HCEC 1CT (cell line): ENCODE measurements at places on chromosomes 12 and 14.

DNA sequence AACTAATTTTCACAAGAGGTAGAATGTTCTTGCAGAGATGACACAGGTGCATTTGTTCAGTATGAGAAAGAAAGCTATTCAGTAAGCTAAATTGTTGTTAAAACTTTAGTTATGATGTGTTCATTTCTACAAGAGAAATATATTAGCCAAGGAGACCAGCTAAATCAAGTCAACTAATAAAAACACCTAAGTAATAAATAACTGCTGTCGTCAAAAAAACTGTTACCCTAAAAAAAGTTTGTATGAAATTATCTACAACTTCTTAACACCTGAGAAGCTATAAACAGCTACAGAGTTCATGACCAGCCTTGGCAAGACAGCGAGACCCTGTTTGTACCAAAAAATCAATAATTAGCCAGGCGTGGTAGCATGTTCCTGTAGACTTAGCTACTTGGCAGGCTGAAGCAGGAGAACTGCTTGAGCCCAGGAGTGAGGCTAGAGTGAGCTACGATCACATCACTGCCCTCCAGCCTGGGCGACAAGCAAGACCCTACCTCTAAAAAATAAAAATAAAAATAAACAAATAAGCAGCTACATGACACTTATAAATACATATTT is 67.6 kb upstream of the AP4S1 start:
- no peak for DNase-seq

DNA sequence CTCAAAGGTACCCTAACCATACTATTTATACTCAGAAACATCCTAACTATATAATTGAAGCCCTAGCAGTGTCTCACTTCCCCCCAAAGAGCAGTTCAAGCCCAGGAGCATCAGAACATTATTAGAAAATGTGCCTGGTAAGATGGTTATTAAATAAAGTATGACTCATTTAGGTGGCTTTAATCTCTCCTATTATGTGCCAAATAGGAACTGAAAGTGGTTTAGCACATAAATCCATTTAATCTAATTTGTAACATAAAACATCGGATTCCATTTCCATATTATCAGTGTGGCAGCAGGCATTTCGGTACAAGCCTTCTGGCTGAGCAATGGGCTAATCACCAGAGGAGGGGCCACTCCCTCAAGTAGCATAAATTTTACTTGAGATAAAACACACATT is 395.2 kb upstream of the TMTC1 start:
- DNase-seq = no peak

GRCh38 chr14:101813833-101814232 is 52.3 kb downstream of the PPP2R5C start:
- no peak for DNase-seq

GRCh38 chr12:75883241-75883640 is 148.3 kb downstream of the PHLDA1 start:
- no peak for DNase-seq

GRCh38 chr12:14201291-14201690 is 164.2 kb upstream of the ATF7IP start:
- no peak for DNase-seq

GRCh38 chr12:129949651-129950050 is 45.8 kb upstream of the TMEM132D start:
- DNase-seq = no peak

- DNase-seq = no peak
These were observed 72.2 kb downstream of the TGFB3 start for GRCh38 chr14:75909630-75910029.

GRCh38 chr12:120199595-120200306 is 1.2 kb downstream of the RPLP0 start:
- DNase-seq = peak; percentile 81

DNA sequence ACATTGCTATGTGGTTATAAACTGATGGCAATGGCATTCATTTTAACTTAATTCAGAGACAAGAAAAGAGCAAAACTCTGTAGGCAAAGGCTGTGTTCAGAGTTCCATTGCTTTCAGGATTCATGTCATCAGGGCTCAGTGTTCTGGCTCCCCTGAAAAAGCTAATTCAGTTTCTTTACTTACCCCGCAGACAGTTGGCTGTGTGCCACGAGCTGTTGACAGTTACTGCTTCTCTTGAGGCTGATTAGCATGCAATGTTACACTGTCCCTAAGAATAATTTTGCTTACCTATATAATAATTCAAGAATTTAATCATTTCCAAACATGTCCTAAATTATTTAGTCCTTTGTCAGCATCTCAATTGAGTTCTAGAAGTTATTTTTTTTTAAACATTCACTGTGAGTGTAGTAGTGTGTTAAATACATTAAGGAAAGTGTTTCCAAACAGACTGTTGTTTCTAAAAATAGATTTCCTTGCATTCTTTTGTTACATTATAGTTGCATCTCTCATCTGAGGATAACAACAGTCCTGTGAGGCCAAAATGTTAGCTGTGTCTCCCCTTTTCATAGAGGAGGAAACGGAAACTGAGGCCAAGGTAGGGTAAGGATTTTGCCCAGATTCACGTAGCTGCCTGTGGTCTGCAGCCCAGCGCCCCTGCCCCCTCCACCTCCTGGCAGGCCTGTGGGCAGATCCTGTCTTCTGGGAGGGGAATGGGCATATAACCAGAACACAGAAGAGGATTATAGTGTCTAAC is 98.6 kb downstream of the PELI2 start:
- DNase-seq = no peak

DNA sequence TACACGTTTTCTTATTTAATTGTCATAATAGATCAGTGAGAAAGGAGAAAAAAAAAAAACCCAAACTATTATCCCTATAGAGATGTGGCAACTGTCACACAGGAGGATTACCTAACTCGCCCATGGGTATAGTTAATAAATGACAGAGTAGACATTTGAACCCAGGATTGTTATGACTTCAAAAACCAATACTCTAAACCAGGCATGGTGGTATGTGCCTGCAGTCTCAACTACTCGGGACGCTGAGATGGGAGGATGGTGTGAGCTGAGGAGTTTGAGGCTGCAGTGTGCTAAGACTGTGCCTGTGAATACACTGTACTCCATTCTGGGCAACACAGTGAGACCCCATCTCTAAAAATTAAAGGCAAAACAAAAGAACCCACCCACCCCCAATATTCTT is 114.5 kb downstream of the DENND5B start:
- no peak for DNase-seq

DNA sequence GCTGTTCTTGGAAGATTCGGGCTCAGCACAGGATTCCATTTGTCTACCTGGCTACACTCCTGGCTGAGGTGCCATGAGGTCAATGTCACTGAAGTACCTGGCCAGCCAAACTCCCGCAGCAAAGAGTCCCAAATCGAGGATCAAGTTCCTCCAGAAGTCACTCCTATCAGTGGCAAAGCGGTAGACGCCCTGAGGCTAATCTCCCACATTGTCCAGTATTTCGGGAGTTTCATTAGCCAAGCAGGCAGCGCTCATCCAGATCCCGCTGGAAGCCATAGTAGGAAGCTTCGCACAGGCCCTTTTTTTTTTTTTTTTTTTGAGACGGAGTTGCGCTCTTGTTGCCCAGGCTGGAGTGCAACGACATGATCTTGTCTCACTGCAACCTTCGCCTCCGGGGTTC is 8.9 kb upstream of the AACS start:
- DNase-seq = no peak

GRCh38 chr14:43207189-43207588 is 1299.9 kb downstream of the FSCB start:
- no peak for DNase-seq

DNA sequence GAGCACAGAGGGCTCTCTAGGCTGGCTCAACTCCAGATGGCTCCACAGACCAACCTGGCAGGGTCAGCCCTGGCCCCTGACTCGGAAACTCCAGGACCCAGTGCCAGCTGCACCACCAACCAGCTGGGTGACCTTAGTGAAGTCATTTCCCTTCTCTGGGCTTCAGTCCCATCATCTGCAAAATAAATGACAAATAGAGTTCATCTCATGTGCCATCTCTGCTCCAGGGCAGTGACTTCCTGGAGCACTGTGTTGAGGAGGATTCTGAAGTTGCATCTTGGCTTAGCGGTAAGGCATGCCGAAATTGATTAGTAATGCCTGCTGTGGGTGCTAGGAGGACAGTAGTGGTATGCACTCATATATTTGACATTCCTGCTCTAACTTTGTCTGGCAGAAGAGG is 31.5 kb downstream of the DTX1 start:
- DNase-seq = no peak

- DNase-seq = no peak
These were observed 188.6 kb upstream of the SOX5 start for GRCh38 chr12:24138041-24138440.

DNA sequence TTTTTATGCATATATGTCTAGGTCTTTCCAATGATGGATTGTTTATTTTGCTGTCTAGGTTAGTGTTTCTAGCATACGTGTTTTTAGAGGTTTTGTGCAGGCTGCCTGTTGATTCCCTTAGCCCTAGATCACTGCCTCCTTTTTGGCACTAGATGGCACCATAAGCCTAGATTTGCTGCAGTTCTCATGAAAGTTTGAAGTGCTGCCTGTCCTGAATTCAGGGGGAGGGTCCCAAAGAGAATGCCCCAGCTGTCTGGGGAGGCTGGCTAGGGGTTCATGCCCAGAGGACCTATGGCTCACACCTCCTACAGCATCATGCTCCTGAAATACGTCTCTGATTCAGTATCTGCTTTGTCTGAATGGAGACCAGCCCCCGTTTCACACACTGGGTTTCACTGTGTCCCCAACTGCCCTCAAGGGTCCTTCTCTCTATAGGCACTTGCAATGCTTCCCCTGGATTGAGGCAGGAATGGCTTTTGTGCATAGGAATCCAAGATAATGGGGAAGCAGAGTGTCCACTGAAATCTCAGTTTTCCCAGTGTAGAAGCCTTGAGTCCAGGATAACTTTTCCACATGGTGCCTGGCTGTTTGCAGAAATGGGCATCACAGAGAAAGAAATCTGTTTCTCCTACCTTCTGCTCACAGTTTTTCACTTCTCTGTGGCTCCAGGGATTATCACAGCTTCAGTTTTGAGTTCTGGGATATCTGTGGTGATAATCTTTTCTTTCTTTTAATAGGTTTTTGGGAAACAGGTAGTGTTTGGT is 14.2 kb upstream of the TXNRD1 start:
- peak; percentile 53 for DNase-seq

DNA sequence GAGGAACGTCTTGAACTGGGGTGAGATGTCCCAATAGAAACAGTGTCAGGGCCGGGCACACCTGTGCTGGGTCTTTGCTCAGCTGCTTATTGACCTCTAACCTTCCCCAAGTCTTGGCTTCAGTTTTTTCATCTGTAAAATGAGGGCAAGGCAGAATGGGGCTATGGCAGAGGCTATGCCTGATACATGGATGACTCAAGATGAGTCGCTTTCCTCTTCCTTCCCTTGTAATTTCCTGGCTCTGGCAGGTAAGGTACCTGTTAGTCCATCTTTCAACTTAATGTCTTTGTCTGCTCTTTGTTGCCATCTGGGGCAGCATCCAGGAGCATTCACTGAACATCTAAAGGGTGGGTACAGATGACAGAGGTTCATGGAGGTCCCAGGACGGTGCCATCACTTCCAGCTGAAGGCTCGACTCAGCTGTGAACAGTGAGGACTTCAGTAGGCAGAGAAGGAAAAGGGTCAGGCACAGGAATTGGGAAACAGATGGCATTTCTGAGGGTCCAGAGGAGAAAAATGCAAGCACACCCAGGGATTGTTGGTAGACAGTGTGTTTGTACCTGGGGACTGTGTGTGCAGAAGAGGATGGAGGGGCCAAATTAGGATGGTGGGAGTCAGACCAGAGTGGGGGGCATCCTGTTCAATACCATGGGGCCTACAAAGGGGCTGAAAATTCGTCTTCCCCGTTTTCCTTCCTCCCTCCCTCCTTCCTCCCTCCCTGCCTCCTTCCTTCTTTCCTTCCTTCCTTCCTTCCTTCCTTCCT is 268.3 kb downstream of the VRK1 start:
- DNase-seq = no peak

DNA sequence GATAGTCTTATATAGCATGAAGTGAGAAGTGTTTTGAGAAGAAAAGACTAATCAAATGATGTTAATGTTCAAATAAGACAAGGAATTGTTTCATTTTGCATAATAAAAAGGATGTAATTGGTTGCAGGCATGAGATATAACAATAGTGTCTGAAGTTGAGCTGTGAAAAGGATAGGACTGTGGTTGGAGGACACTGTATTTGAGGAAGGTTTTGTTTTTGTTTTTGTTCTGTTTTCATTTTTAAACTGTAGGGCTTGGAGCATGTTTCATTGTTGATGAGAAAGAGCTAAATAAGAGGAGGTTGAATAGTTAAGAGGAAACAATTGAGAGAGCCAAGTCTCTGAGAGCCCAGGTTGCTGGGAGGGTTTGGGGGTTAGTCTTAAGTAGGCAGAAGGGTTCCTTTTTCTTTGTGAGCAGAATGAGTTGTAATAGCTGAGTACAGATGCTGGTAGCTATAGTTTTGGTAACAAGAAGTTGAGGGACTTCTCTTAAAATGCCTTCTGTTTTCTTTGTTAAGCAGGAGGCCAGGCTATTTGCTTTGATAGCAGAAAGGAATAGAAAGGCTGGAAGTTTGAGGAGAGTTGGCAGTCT is 58.4 kb downstream of the CCDC91 start:
- no peak for DNase-seq

DNA sequence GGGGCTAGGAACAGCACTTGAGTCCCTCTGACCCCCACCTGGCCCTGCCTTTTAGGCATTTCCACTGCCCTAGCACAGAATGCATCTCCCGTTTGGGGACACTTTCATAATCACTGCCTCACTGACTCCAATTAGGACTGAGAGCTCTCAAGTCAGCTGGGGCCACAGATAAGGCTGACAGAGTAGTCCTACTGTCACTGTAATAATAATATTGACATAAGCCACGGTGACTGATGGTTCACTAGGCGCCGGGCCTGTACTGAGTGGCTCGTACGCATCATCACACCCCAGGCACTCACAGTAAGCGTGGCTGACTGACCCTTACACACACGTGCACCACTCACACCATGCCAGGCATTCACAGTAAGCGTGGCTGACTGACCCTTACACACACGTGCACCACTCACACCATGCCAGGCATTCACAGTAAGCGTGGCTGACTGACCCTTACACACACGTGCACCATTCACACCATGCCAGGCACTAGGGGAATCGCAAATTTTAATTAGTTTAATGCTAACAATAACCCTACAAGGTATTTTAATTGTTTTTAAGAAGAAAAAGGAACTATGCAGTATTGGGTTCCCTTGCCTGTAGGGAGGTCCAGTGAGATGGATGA is 87.7 kb downstream of the CHGA start:
- DNase-seq = no peak

DNA sequence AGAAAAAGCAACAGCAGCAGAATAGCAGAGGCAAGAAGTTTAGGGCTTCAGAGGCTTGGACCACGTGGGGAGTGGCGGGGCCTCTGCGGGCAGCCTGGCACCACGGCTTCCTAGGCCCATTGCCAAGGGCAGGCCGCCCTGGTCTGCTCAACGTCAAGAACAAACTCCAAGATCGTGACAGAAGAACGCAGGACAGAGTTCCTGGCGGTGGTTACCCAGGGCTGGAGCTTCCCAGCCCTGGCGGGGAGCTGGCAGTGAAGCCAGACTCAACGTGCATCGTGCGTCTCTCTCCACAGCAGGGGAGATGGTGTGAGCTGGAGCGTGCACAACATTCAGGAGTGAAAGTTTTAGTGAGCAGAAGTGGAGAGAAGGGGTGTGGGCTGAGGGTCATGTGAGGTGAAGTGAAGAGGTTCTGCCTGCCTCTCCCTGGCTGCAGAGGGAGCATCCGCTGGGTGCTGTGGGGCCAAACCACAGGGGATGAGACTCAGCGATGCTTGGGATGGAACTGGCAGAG is 13.9 kb upstream of the CACNA2D4 start:
- DNase-seq = no peak

GRCh38 chr12:26251600-26251999 is 56.2 kb downstream of the SSPN start:
- DNase-seq = no peak
